ENCODE measurements at places on chromosomes 4 and X. TPM values are rescaled to one million over a fixed set of nuclear protein-coding genes. Genes with fewer than 3 reads are reported as not detected.

SCRG1 gene
- total RNA-seq = 59.0 TPM

RIPPLY1 gene
- total RNA-seq = not detected

DNA sequence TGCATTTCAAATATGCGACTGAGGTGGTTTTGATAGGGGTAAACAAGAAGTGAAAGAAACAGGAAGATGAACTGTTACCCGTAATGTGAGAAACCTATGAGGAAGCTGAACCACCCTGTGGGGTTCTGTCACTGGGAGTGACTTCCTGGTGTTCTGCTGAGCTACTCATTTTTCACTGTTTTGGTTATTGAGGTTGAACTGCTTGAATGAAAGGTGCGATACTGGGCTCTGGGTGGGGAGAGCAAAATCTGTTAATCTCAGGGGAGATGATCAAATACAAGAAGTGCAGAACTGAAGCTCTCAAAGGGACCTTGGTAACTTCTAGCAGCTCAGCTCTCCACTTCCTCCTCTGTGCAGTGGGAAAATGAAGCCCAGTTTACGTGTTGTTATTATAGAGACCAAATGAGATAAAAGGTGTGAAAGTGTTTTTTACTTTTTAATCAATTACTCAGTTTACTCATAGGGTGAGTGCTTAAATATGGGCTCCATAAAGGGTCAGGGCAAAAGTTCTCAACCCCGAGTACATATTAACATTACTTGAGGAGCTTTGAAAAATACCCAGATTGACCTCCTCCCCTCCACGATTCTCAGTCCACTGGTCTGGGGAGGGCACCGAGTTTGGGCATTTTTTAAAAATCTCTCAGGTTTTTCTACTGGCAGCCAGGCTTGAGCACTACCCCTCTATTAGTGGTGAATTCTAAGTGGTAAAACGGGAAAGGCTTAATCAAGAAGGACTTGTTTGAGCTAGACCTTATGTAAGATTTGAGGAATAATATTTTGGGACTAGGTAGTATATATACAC lies 66.7 kb downstream of the COQ2 start:
- peaks cover 5% of the 10 kb centered on the region for H3K4me1 ChIP-seq
- H3K4me3 ChIP-seq = no peak overlapping the region
- DNase-seq = no peak
- H3K36me3 ChIP-seq = no peaks in the 10 kb centered on the region

- H3K27ac ChIP-seq = no peak overlapping the region
- no peaks in the 10 kb centered on the region for H3K27me3 ChIP-seq
- H3K4me3 ChIP-seq = no peak overlapping the region
- DNase-seq = no peak
These were observed 67.8 kb upstream of the SCML1 start for GRCh38 chrX:17669458-17669857.

DNA sequence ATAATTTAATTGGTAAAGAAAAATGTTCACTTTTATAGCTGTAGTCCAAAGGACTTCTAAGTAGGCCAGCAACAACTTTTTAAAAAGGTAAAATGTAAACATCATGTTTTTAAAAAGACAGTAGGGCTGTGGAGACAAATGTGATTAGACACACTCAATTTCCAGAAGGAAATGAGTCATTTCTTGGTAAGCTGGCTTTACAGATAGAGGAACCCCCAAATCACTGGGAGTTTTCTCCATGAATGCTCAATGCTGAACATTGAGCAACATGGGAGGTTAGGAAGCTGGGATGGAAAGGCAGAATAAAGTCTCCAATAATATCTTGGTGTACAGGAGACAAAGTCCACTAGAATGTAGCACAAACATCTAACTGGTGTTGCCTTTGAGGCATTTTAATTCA lies 121.3 kb downstream of the NWD2 start:
- H3K4me3 ChIP-seq = no peak overlapping the region
- no peak overlapping the region for H3K27ac ChIP-seq
- H3K36me3 ChIP-seq = no peaks in the 10 kb centered on the region
- no peak for DNase-seq
